ENCODE measurements at places on chromosomes 1 and 21. TPM values are rescaled to one million over a fixed set of nuclear protein-coding genes. Genes with fewer than 3 reads are reported as not detected.

DNA sequence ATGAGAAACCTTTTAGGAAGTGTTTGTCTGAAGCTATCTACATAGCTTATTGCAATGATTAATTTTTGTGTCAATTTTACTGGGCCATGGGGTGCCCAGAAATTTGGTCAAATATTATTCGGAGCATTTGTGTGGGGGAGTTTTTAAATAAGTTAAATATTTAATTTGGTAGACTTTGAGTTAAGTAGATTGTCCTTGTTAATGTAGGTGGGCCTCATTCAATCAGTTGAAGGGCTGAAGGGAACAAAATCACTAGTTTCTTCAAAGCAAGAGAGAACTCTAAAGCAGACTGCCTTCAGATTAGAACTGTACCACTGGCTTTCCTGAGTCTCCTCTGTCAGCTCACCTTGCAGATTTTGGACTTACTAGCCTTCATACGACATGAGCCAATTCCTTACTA, 1008.6 kb upstream of the ADAMTS5 start:
- DNase-seq: no peak

DNA sequence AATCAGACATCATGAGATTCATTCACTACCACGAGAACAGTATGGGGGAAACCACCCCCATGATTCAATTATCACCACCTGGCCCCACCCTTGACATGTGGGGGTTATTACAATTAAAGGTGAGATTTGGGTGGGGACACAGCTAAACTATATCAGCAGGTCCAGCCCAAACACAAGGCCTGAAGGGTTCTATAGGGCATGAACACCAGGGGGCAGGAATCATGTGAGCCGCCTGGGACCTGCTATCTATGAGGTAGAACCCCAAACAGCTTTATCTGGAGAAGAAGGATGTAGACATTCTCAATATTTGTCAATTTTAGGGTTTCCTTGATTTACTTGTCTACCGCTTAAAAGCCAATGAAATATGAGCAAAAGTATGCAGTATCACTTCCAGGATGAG, 294.9 kb upstream of the DEPDC1 start:
- no peak for DNase-seq

- no peak for DNase-seq
These were observed 20.4 kb upstream of the RCAN1 start for GRCh38 chr21:34635307-34635706.

GRCh38 chr1:223249854-223250631, 107.0 kb upstream of the TLR5 start:
- no peak for DNase-seq

The PKNOX1 gene
- polyA plus RNA-seq: 27.5 TPM

The SYPL2 gene
- 0.25 TPM for polyA plus RNA-seq

The USH2A gene
- polyA plus RNA-seq: 0.03 TPM

The LYPLA2 gene
- 37.0 TPM for polyA plus RNA-seq

Data from right lung (tissue), 10 donors.